Breast epithelium (tissue), 4 donors: ENCODE measurements at places on chromosomes 13 and 19.

DNA sequence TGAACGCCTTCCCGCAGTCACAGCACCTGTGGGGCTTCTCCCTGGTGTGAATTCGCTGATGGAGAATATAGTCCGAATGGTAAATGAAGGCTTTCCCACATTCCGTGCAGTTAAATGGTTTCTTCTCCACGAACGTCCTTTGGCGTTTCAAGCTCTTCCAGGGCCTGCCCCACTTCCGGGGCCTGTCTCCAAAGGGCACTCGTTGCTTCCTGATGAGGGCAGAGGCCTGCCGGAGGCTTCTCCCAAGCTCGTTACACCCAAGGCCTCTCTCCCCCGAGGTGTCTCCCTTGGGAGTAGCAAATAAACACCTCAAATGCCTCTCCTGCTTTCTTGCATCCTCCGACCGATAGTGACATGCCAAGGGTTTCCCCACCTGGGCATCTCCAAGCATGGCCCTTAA lies 34.3 kb downstream of the ZNF473 start:
- DNase-seq, result no peak

DNA sequence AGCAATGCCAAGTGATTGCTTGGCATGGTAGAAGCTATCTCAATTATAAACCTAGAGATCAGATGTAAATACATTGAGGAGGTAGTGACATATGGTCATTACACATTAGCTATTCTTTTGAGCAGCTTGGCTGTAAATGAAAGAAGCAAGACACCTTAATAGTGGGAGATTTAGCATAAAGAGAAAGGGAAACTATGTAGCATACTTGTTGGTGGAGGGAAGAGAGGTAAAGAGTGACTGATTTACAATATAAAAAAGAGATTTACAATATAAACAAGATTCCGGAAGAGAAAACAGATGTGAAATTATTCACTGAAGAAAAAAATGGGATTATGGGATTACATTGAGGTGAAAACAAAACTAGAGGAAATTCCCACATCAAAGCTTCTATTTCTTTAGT lies 2009.6 kb downstream of the OLFM4 start:
- no peak for DNase-seq

DNA sequence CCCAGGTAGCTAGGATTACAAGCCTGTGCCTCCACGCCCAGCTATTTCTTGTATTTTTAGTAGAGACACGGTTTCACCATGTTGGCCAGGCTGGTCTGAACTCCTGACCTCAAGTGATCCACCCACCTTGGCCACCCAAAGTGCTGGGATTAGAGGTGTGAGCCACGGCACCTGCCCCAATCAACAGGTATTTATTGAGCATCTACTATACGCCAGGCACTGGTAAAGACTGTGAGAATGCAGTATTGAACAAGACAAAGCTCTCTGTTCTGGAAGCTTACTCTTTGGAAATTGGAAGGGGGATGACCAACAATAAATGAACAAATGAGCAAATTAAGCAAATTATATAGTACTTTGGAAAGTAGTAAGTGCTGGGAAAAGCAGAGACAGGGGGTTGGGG lies 21.4 kb upstream of the ERCC1 start:
- DNase-seq, result no peak

- DNase-seq, result no peak
Observed at GRCh38 chr13:88887045-88887662, 1216.0 kb downstream of the SLITRK5 start.

- DNase-seq, result no peak
Observed at GRCh38 chr19:1650650-1651567, 1.5 kb downstream of the TCF3 start.

GRCh38 chr19:13538601-13539253 lies 32.4 kb upstream of the CACNA1A start:
- DNase-seq, result no peak
